ENCODE measurements at places on chromosomes 7 and 10.

DNA sequence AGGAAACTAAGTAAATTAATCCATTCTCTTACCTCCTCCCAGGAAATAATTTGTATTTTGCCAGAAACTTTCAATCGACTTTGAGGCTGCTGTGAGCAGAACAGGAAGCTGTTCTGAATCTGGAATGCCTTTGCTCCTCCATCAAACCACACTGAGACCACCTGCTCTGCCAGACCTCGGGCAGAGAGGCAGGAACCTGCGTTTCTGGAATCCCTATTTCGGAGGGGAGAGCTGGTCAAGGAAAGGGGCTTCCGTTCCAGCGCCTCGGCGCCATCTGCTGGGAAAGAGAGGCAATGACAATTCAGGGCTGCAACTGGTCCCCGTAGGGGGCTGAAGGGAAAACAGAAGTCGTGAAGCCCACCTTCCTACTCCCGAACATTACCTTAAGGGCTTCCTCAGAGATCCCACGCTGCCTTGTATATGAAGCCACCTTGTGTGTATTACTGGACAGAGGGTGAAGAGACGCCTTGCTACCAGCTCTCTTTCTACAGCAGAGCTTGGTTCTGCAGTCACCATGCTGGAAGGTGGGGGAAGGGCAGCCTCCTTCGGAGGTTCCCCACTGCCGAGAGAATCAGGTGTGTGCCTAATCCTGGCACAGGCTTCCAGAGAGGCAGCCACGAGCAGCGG lies 31.2 kb downstream of the ZNF467 start:
- DNase-seq = peak; percentile 56

DNA sequence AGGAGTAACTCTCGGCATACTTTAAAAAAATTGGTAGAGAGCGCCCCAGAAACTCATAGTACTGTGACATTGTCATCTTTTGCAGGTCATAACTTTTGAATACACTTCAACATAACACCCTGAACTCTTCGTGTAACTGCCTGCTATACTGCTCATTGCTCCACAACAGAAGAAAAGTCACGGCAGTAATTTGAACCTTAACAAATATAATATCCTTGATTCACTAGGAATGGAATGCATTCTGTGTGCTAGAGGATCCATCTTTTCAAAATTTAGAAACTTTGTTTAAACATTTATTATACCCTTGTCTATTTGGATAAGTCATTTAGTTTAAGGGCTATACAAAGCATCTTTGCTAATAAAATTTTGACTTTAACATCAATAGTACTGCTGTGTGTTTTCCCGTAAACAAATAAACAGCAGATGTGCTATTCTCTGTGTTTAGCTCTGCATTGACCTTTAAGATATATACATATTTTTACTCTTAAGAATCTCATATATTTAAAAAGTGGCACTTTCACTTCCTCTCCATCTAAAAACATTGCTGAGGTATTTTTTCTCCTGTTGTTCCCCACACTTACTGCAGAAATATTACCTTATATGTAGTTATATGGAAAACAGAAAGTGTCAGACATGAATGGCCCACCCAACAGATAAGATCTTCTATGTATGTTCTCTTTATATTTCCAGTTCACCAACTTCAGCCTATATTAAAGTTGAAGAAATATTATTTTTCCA lies 217.6 kb upstream of the TMEM229A start:
- DNase-seq = no peak

GRCh38 chr7:69982197-69982596 lies 383.9 kb downstream of the AUTS2 start:
- no peak for DNase-seq

GRCh38 chr10:124008681-124009080 lies 84.7 kb downstream of the CHST15 start:
- no peak for DNase-seq

- no peak for DNase-seq
Measured at GRCh38 chr10:125137601-125138438, 22.5 kb downstream of the CTBP2 start.

- DNase-seq = no peak
Measured at GRCh38 chr10:43219848-43220247, 47.0 kb downstream of the RASGEF1A start.

DNA sequence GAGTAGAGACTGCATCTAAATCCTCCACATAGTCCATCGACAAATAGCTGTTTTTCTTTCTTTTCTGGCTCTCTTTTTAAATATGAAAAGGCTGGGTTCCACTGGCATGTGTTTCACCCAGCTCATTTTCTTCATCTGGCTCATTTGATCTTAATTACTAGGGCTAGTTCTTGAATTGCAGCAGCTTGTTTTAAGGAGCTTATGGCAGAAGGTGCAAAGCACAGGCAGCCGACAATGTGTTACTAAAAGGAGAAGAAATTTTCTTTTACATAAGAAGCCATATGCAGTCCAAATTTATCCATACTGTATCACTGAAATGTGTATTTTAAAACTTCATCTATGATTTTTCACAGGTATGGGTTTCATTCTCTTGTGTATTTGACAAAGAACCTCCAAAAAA lies 205.6 kb upstream of the PTER start:
- no peak for DNase-seq

- peak; percentile 21 for DNase-seq
Measured at GRCh38 chr7:128940494-128941322, 3.0 kb downstream of the IRF5 start.

DNA sequence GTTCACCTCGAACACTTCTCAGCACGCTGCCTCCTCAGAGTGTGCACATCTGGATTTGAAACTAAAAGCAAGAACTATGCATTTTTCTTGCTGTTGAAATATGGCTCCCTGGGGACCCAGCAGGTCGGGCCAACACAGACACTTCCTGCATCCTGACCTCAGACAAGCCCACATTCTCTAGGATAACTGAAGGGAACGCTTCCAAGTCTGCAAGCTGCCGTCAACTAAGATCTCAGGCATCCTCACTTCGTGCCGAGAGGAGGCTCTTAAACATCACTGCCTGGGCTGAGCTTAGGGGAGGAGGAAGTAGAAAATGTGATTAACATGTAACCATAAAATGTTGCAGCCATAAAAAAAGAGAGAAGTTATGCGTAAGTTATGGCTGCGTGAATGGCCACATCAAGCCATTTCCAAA lies 65.5 kb downstream of the PYROXD2 start:
- DNase-seq = no peak

Measured in CD4-positive, alpha-beta T cell treated with Interleukin-6 at 100 ng/mL for 8 hours (primary cell).